ENCODE measurements at places on chromosomes 2 and 18.
A peak's percentile ranks its signal among the peaks of the same experiment; 100 is the strongest.

DNA sequence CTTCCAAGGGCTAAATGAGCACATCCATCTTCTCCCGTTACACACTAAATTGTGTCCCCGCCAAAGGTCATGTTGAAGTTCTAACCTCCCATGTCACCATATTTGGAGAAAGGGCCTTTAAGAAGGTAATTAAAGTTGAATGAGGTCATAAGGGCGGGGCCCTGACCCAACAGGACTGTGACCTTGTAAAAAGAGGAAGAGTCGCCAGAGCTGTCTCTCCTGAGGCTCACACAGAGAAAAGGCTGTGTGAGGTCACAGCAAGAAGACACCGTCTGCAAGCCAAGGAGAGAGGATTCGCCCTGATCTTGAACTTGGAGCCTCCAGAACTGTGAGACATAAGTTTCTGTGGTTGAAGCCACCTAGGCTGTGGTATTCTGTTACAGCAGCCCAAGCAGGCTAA lies 24.1 kb downstream of the TRABD2A start:
- DNase-seq = no peak

GRCh38 chr2:101040761-101041160 lies 38.7 kb downstream of the RPL31 start:
- no peak for DNase-seq

GRCh38 chr2:202109737-202110184 lies 36.7 kb downstream of the KIAA2012 start:
- DNase-seq = peak; percentile 86

- DNase-seq = no peak
These were observed 34.2 kb upstream of the REV1 start for GRCh38 chr2:99524056-99524455.

GRCh38 chr2:185645529-185645928 lies 93.1 kb upstream of the FSIP2 start:
- DNase-seq = no peak

Measured in fibroblast of skin of right biceps (primary cell).